Activated CD4-positive, alpha-beta T cell treated with anti-CD3 and anti-CD28 coated beads for 24 hours (primary cell): ENCODE measurements at places on chromosomes 3 and 15.

DNA sequence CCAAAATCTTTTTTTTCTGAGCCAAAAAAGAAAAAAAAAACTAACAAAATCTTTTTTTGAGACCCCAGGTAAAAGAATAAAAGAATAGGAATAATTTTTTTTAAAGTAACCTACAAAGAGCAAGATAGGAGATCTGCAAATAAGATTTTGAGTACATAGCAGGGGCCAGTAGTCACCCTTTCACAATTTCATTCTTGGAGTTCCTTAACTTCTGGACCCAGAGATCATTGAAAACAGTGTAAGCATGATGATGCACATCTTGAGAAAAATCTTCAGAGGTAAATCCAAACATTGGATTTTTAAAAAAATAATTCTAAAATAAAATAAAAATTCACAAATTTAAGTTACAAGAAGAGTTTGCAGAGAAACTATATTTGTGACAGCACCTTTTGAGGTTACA is 18.8 kb downstream of the TFRC start:
- no peak for DNase-seq

DNA sequence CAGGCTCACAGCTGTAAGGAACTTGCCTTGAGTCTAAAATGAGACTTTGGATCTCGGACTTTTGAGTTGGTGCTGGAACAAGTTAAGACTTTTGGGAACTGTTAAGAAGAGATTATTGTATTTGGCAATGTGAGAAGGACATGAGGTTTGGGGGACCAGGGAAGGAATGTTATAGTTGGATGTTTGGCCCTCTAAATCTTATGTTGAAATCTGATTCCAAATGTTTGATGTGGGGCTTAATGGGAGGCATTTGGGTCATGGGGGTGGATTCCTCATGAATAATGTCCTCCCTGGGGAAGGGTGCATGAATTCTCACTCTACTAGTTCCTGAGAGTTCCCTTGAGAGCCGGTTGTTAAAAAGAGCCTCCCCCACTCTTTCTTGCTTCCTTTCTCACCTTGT is 18.5 kb upstream of the CHCHD6 start:
- no peak for DNase-seq

- DNase-seq, result no peak
Observed at GRCh38 chr15:64501396-64501715, 41.0 kb downstream of the ZNF609 start.

DNA sequence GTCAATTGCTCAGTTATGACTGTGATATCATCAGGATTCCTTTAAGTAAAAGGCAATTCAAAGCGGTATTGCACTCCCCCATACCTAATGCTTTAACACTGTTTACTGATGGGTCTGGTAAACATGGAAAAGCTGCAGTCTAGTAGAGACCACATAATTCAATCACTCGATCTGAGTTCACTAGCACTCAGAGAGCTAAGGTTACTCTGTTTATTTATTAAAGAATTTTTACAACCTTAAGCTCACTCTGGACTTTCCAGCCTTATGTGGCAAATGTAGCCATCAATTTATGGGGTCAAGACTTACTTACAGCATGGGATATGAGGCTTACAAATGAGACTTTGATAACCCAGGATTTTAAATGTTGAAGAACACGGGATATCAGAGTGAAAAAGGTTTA is 18.4 kb upstream of the CCR2 start:
- no peak for DNase-seq

DNA sequence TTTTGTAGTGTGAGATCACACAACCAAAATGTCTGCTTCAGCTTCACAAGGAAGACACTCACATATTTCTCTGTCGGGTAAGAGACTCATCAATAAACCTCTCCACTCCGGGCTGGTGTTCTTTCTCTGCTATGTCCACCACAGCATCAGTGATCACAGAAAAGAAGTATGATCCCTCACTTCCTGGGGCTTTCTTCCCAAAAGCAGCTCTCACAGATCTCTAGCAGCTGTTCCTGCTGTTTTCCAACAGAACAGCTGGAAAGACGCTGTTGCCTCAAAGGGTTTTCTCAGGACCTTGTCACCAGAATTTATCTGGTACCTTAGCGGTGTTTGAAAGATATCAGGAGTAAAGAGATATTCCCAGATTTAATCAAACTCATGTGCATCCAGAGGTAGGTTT is 46.4 kb downstream of the GATM start:
- no peak for DNase-seq

DNA sequence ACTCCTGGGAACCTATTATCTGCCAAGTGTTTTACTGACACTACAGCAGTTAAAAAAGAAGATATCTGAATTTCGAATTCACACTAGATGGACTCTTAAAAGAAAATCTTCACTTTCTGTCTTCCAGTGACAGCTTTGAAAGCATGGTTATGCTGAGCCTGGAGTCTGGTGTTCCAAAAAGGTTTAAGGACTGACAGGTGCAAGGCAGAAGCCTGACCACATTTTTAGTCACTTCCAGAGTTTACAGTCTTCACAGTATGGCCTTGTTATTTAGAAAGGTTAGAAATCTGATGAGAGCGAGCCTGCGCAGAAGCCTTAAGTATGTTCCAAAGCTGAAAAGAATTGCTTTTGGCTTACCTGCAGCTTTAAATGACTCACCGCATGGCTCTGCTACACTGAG is 59.9 kb downstream of the ETV5 start:
- DNase-seq, result no peak

GRCh38 chr3:25502233-25502632 is 74.2 kb downstream of the RARB start:
- no peak for DNase-seq

DNA sequence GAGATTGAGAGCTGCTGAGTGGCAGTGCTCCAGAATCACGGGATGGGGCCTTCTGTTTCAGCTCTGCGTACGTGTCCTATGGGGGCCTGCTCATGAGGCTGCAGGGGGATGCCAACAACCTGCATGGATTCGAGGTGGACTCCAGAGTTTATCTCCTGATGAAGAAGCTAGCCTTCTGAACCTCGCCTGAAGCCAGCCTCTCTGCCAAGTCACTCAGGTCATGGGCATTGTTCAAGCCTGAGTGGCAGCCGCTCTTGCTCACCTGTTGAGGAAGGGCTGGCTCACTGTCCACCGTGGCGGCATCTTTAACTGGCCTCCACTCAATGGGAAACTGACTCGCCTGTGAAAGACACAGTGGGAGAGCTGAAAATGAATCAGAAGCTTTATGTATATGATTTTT is 6.6 kb downstream of the POLR2H start:
- no peak for DNase-seq

DNA sequence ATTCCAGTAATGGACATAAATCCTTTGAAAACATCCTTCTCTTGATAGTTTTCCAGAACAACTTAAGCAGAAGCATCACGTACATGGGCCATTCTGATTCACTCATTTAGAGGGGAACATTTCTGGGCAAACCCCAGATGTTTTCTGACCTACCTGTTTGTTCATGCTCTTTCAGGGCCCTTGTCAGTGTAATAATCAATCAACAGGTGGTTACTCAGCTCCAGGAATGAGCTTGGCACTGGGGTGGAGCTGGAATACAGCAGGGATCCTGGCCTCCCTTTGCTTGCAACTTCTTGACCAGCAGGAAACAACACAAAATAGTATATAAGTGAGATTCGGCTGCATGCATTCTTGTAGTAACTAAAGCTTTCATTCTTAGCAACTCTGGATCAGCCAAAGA is 9.2 kb upstream of the UBE2E1 start:
- DNase-seq, result no peak

DNA sequence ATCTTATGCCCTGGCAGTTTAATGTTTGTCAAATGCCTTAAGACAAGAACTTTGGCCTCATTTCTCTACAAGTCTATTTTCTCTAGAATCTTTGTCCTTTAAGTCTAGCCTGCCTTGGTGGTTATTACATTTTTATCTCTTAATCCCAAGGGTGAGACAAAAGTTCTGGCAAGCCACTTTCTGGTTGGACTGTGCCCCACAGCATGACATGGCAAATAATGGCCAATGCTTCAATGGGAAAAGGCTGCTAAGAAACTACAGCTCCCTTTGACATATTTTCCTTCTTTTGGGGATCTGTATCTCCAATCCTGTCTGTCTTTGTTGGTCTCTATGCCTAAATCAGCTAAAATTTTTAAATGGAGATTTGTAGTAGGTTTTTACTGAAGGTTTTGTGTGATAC is 181.6 kb upstream of the MBNL1 start:
- DNase-seq, result no peak

GRCh38 chr3:12275974-12276650 is 12.8 kb upstream of the PPARG start:
- DNase-seq, result no peak

GRCh38 chr3:111857474-111857873 is 1.6 kb upstream of the PHLDB2 start:
- DNase-seq, result no peak

- DNase-seq, result no peak
Observed at GRCh38 chr3:32237670-32238452, 619 bp upstream of the CMTM8 start.

- no peak for DNase-seq
Observed at GRCh38 chr3:117537949-117538348, 828.4 kb downstream of the TUSC7 start.

DNA sequence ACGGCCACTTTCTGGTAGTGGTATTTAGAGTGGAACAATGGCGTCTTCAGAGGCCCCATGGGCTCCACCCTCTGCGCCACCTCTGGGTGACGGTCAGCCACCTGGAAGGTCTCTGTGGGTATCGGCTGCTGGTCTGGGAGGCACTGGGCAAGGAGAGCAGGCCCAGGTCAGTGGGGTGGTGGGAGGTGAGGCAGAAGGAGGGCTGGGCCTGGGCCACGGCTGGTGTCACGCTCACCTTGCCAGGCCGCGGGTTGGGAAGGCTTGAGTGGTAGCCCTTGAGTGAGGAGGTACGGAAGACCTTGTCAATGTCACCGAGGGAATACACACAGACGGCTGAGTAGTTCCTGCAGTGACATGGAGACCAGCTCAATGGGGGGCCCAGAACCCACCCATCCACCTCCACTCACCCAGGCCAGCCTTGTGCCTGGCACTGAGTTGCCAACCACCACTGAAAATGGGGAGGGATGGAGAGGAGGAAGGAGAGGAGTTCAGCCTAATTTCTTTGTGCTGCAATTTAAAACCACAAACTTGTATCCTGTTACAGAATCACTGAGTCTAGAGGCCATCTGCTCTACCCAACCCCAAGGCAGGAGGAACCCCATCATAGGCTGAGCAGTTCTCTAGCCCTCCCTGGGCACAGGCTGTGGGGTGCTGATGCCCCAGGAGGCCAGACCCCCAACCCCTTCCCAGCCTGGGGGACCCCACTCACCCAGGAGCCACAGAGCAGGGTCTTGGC is 19.0 kb downstream of the SEMA7A start:
- no peak for DNase-seq

DNA sequence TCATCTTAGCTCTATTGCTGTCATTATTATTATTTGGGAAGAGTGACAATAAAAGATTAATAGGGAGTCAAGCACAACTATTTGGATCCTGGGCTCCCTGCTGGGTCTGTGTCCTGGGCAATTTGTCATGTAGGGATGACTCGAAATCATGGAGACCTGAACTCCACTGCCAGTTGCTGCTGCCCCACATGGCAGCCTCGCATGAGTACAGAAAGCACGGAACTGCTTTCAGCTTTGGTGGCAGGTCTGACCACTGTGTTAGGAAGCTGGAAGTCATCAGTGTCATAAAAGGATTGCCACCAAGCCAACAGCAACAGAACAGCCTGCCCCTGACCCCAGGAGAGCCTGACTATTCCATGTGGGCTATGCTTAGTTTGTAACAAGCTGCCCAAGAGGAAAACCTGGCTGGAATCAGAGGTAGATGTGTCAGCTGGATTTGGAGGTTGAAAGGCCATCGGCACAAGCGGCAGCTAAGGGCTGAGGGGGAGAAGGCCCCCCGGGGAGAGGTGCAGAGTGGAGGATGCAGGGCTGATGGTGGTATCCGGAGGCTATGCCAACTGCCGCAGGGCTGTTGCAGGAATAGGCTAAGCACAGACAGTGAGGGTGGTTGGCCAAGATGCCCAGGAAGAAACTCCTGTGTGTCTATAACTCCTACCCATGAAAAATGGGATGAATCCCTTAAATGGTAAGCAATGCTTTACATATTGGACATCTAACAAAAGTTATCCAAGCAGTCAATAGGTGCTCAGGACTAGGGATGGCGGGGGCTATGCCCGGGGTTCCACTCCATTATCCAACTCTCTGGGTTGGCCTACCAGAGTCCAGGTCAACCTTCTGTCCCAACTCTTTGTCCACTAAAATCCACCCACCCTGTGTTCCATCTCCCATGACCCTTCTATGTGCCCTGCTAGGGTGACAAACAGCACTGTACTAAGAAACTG is 291.6 kb downstream of the ADAMTS17 start:
- DNase-seq, result no peak

- no peak for DNase-seq
Observed at GRCh38 chr3:170623524-170623923, 37.6 kb upstream of the SLC7A14 start.
